DMS 273 treated with DMSO at 0.1 percent for 48 hours (cell line): ENCODE measurements at places on chromosomes 2 and 18.

- DNase-seq = no peak
These were observed 3.8 kb downstream of the ZNF397 start for GRCh38 chr18:35244671-35245070.

- DNase-seq = no peak
These were observed 541.2 kb upstream of the POU3F3 start for GRCh38 chr2:104312684-104313083.

- DNase-seq = no peak
These were observed 355.7 kb upstream of the RAB6C start for GRCh38 chr2:129623783-129624182.

DNA sequence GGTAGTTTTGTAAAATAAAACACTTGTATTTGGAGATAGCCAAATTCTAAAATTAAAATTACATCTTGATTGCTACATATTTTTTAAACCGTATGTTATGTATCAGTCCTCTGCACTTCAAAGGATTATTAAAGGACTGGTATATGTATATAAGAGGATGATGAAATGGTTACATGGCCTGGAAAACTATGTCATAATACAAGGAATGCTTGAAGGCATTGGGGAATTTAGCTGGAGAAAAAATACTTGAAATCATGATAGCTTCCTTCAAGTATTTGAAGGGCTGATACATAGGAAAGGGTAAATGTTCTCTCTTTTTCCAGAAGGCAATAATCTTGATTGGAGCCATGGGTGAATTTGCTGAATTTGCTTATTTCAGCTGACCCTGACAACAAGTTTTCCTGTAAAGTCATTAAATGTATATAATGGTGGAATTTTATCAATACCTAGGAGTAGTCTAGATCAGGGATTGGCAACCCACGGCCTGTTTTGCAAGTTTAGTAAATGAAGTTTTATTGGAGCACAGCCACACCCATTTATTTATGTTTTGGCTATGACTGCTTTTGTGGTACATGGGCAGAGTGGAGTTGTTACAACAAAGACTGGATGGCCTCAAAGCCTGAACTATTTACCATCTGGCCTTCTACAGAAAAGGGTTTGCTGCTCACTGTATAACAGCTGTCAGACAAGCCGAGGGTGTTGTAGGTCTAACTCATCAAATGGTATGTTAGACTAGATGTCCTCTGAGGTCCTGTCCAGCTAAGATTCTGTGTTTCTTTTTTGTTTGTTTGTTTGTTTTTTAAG is 34.4 kb downstream of the ACYP2 start:
- DNase-seq = peak; percentile 30

DNA sequence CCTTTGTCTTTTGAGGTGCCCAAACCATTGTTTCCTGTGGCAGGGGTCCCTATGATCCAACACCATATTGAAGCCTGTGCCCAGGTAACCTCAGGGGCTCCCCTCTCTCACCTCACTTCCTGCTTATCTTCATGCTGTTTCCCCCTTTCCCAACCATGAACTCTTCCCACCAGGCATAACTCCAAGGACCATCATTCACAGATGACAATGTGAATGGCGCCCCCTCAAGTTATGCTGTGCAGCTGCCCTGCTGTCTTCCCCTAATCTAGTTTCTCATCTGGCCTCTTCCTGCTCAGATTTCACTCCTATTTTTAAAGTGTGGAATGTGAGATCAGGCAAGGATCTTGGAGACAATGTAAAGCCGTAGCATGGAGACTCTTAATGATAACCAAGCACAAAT is 1.4 kb downstream of the GMPPA start:
- DNase-seq = peak; percentile 17
